ENCODE measurements at places on chromosomes 2 and 18. TPM values are rescaled to one million over a fixed set of nuclear protein-coding genes. Genes with fewer than 3 reads are reported as not detected.

GRCh38 chr2:45125232-45125631 is 116.0 kb upstream of the SIX2 start:
- DNase-seq, result no peak

GRCh38 chr2:233331536-233331935 is 22.8 kb upstream of the DGKD start:
- DNase-seq, result no peak

- DNase-seq, result peak; percentile 47
These were observed 797 bp upstream of the GRHL1 start for GRCh38 chr2:9950521-9951271.

- peak; percentile 34 for DNase-seq
These were observed 12.2 kb downstream of the WNT10A start for GRCh38 chr2:218892693-218893348.

DNA sequence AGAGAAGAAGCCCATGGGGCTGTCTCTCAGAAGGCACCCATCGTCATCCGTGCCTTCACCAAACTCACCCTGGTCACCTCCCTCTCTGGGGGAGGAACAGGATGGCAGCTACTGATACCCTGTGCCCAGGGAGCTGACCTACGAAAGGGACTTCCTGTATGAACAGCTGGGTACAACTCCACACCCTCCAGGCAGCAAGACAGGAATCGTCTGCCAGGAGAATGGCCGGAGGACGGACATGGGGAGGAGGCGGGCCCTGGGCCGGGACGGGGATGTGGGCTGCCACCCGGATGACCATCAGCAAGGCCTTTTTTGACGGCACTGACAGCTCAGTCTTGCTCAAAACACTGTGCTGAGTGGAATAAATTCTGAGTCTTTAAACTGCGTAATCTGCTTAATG is 243.6 kb downstream of the HDAC4 start:
- no peak for DNase-seq

DNA sequence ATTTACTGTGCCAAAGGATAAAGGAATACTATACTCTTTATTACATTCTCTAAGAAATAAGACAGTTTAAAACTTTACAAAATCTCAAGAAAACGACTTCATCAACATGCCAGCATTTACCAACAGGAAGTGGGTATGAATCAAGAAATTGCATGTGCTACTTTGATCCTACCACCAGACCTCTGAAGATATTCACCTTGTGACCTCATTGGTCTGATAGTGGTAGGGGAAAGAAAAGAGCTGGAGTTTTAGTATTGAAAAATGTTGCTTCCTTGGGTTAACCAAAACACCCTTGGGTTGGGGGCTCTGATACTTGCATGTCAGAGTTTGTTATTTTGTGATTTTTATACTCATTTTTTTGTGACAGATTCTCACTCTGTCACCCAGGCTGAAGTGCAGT is 84.1 kb upstream of the LPIN2 start:
- no peak for DNase-seq

DNA sequence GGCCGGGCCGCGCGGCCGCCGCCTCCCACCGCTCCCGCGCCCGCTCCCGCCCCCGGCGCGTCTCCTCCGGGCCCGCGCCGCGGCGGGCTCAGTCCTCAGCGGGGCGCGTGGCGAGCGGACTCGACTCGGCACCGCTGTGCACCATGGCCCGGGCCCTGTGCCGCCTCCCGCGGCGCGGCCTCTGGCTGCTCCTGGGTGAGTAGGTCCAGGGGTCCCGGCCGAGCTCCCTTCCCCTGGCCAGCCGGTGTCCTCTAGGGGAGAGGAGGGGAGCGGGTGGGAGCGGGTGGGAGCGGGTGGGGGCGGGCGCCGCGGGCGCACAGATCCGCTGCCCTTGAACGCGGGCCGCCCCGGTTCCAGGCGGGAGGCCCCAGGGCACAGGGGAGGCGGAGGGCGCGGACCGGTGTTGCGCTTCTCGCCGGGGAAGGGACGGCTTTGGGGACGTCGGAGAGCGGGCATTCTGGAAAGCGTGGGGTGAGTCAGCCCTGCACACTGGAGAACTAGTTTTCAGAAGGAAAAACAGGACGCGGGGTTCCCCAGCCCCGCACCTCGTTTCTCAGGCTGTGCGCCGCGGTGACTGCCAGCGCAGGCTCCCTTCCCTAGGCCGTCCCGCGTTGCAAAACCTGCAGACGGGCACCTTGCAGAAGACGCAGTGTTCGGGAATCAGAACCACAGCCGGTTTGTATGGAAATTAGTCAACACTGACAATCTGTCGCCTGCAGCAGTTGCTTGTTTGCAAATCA is at the start of gene RAMP1:
Gene RAMP1, plus strand, starts transcription at position 91 of the 740 bp plus-strand sequence. Its CDS starts 53 bp downstream, at position 144.
- no peak for DNase-seq

DNA sequence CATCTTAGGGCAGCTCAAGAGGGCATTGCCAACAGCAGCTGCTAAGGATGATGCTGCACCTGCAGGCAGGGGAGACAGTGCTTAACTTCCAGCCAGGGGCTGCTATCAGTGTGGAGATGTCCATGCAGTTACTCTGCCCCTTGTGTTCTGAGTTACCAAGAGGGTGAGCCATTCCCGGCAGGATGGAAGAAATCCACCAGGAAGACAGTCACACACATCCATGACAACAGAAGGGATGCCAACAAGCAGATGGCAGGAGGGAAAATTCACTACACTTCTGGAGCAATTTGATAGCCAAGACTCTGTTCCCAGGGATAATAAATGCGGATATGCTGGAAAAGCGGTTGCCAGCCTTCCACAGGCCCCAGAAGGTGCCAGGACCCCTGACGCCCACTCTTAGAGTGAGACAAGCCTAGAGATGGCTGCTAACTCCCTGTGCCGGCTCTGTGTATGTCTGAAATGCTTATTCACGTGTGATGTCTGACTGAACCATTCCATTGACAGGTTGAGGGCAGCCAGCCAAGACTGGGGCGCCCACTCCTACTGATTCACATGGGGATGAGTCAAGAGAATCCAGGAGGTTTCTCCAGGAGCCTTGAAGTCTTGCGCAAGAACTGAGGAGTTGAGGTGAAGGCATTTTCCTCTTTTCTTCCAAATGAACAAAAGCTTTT is 24.5 kb downstream of the LOXHD1 start:
- peak; percentile 26 for DNase-seq

DNA sequence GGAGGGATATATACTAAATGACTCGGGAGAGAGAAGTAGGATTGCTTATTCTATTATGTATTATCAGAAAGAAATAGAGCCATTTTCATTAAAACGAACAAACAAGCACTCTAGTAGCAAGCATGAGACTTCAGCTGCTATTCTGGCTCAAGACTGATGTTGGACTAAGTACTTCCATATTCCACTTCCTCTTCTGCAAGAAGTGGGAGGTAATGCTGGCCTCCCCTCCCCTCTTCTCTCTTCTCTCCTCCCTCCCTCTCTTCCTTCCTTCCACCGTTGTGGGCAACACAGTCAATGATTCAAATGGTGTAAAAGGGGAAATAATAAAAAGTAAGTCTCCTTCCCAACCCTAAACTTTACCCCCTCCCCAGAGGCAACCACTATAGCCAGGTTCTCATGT is 62.6 kb downstream of the EMX1 start:
- no peak for DNase-seq

Gene IMMT
- 116 TPM for total RNA-seq

Gene GPR75
- total RNA-seq, result 0.53 TPM
